ENCODE measurements at places on chromosomes 1 and 21.
A peak's percentile ranks its signal among the peaks of the same experiment; 100 is the strongest.

- no peak for DNase-seq
Measured at GRCh38 chr1:69661686-69662085, 94.0 kb downstream of the LRRC7 start.

DNA sequence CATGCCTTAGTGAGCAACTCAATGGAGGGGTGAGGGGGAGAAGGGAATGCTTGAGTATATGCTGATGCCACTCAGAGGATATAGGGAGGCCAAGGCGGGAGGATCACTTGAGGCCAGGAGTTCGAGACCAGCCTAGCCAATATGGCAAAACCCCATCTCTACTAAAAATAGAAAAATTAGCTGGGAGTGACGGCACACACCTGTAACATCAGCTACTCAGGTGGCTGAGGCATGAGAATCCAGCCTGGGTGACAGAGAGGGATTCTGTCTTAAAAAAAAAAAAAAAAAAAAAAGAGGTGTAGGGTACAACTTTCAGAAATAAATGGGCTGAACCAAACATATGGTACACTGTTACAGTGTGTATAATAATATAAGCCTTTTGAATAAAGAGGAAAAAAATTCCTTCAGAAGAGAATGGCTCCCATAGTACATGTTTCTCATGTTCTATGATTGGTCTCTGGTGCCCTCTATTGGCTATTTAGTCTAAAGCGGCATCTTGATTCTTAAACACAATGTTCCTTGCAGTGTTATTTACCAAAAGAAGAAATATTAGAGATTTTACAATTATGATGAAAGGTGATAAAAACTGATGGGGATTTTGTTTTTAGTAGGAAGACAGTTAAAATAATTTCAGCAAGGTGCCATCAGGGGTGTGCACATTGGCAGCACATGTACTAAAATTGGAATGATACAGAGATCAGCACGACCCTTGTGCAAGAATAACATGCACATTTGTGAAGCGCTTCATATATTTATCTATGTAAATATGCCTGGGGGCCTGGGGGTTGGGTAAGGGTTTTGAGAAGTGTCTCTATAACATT is 109.8 kb downstream of the PATJ start:
- peak; percentile 76 for DNase-seq

- DNase-seq, result no peak
Measured at GRCh38 chr1:119348941-119349340, 19.6 kb upstream of the HAO2 start.

DNA sequence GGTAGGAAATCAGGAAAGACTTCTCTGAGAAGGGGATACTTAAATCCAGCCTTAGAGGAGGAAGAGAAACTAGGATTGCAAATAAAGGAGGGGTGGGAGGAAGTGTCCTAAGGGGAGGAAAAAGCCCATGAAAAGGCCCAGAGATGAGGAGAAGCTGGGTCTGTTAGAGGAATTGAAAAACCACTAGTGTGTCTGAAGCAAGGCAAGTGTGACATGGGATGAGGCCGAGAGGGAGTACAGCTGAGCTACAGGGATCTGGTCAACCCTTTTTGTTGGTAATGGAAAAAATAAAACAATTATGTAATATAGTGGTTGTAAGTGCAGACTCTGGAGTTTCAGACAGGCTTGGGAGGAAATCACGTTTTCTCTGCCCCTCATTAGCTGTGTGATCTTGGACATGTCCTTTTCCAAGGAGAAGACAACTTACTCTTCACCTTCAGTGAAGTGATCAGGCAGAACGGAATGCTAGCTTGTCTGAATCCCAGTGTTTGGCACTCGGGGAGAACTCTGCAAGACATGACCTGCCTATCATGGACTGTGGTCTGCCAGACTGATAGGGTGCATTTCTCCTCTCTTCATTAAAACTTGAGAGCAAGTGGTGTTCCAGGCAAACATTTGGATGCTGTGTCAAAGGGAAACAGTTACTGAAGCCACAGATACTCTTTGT is 7.4 kb upstream of the S100A10 start:
- DNase-seq, result no peak

DNA sequence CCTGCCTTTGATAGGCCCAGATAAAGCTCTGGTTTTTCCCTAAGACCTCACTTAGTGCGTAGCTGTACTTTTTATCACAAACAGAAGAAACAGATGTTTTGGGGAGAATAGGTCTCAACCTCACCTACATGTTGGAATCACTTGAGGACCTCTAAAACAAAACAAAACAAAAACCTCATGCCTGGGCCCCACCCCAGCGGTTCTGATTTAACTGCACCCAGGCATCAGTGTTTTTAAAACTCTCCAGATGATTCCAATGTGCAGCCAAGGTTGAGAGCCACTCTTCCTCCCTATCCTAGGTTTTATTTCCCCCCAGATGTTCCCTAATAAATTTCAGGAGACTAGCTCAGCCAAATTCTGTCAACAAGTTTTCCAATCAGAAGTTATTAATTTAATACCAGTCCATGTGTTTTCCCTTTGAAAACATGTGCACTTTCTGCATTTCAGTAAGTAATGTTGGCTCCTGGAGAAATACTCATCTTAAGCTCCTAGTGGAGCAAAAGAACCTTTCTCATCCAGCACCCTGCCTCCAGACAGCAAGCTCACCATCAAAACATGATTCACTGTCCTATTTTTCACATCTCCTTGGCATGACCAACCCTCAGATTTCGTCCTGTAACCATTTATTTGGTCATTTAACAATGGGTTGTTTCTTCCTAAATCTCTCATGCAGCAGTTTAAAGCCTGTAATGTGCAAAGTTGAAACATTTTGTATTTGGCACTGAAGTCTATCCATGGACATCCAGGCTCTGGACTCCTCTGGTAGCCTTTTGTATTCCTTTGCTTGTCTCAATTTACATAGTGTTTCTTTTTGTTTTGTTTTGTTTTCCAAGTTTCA is 27.5 kb downstream of the LRRC8C start:
- DNase-seq, result no peak

Measured in NCI-H510A treated with DMSO at 0.1 percent for 48 hours (cell line).